Mesenchymal stem cell (in vitro differentiated cells and primary cell): ENCODE measurements at places on chromosomes 4 and X.
A peak's percentile ranks its signal among the peaks of the same experiment; 100 is the strongest.

GRCh38 chr4:168139336-168139735 lies 47.0 kb downstream of the ANXA10 start:
- no peak overlapping the region for H3K4me3 ChIP-seq
- peaks cover 7% of the 10 kb centered on the region for H3K4me1 ChIP-seq
- peak; percentile 59 for DNase-seq
- no peaks in the 10 kb centered on the region for H3K36me3 ChIP-seq

- H3K27ac ChIP-seq, result no peak overlapping the region
- DNase-seq, result no peak
- H3K4me3 ChIP-seq, result no peak overlapping the region
- no peaks in the 10 kb centered on the region for H3K27me3 ChIP-seq
- H3K36me3 ChIP-seq, result peaks cover 2% of the 10 kb centered on the region
These were observed 32.7 kb downstream of the RUFY3 start for GRCh38 chr4:70754470-70754869.

DNA sequence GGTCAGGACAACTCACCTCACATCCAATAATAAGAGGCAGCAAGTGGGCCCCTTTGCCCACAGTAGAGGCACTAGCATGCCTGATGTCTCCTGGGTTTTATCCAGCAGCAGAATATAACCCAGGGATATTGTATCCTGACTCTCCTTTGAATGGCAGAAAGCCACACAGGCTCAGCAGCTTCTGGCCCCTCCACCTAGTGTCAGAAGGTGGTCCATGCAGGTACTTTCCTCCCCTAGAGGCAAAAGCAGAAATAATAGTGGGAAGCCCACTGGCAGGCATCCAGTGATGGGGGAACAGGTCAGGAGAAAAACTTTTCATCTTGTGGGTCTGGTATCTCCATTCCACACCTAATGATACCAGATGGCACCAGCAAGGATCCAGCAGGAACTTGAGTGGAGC lies 75.5 kb upstream of the IRS4 start:
- no peaks in the 10 kb centered on the region for H3K36me3 ChIP-seq
- H3K4me3 ChIP-seq, result no peak overlapping the region
- DNase-seq, result no peak
- no peaks in the 10 kb centered on the region for H3K27me3 ChIP-seq

- no peak for DNase-seq
- H3K27me3 ChIP-seq, result no peaks in the 10 kb centered on the region
- H3K27ac ChIP-seq, result no peak overlapping the region
- H3K4me1 ChIP-seq, result no peaks in the 10 kb centered on the region
- no peak overlapping the region for H3K4me3 ChIP-seq
These were observed 593.8 kb downstream of the SPRY1 start for GRCh38 chr4:123990310-123990870.

- no peaks in the 10 kb centered on the region for H3K27me3 ChIP-seq
- DNase-seq, result no peak
- no peaks in the 10 kb centered on the region for H3K4me1 ChIP-seq
- no peak overlapping the region for H3K27ac ChIP-seq
- peaks cover 3% of the 10 kb centered on the region for H3K36me3 ChIP-seq
These were observed 58.1 kb upstream of the GBA3 start for GRCh38 chr4:22634541-22635181.

- no peak overlapping the region for H3K27ac ChIP-seq
- H3K4me3 ChIP-seq, result no peak overlapping the region
- H3K27me3 ChIP-seq, result no peaks in the 10 kb centered on the region
These were observed 282.1 kb upstream of the EMCN start for GRCh38 chr4:100799761-100800539.

DNA sequence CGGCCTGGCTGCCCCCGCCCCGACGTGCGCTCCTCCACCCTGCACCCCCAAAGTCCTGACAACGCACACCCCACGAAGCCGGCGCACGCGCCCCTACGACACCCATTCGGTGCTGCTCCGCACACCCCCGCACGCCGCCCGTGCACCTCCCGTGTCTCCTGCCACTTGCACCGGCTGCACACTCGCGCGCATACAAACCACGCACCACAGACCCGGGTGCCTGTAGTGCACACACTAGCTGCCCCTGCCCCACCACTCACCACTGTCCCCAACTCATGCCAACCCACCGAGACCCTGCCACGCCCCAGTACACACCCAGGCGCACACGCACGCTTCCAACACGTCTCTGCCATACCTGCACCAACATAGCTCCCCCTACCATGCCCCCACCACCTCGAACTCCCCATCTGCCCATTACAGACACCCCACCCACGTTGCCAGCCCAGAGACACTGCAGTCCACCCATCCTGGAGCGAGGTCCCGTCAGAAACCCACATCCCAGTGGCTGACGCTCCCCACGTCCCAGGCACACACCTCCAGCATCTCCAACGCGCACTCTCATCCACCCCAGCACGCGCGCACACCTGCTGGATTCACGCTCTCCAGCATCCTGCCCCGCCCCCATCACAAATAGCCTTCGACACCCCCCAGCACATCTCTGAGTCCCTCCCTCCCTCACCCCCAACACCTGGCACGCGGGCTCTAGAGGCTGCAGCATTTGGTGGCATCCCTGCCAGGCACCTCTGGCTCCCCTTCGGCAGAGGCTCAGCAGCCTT lies 4.2 kb upstream of the DUSP9 start:
- no peak overlapping the region for H3K4me3 ChIP-seq
- no peak overlapping the region for H3K27ac ChIP-seq
- no peaks in the 10 kb centered on the region for H3K36me3 ChIP-seq
- peaks cover 77% of the 10 kb centered on the region for H3K27me3 ChIP-seq
- no peak for DNase-seq
- peaks cover 33% of the 10 kb centered on the region for H3K4me1 ChIP-seq

DNA sequence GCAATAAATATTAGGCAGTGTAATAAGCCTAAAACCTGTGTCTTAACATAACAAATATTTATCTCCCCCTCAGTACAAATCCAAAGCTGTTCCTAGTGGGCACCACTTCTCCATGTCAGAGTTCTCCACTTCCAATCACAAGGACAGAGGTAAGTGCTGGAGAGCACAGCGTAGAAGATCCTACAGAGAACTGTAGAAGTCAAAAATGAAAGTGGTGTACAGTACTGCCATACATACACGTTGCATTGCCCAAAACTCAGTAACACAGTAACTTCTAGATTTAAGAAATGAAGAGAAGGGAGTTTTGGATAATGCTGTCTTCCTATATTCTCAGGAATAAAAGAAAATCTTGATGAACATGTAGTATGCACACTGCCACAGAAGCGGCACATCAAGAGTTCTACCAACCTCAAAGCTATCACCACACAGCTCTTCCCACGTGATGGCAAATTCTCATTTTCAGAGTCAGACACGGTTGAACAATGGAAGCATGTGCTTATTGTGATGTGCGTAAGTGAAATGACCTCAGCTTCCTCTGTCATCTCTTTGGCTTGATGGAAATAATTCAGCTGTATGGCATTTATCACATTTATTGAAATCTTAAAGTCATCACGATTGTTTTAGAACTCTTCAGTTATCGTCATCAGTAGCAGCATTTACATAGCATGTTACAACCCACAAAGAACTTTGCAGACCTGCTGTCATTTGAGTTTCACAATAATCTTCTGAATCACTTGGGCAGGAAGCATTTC lies 27.1 kb upstream of the SPANXN4 start:
- H3K4me1 ChIP-seq, result no peaks in the 10 kb centered on the region
- H3K4me3 ChIP-seq, result no peak overlapping the region
- H3K27ac ChIP-seq, result no peak overlapping the region
- no peak for DNase-seq

- H3K4me1 ChIP-seq, result no peaks in the 10 kb centered on the region
- H3K27ac ChIP-seq, result no peak overlapping the region
- H3K27me3 ChIP-seq, result no peaks in the 10 kb centered on the region
- no peak overlapping the region for H3K4me3 ChIP-seq
These were observed 519.2 kb downstream of the PCDH10 start for GRCh38 chr4:133668061-133668851.

GRCh38 chr4:156558373-156559025 lies 413.1 kb downstream of the PDGFC start:
- peaks cover 12% of the 10 kb centered on the region for H3K4me1 ChIP-seq
- no peak for DNase-seq
- no peaks in the 10 kb centered on the region for H3K36me3 ChIP-seq
- H3K27me3 ChIP-seq, result no peaks in the 10 kb centered on the region
- no peak overlapping the region for H3K4me3 ChIP-seq

- DNase-seq, result no peak
- no peak overlapping the region for H3K4me3 ChIP-seq
- no peak overlapping the region for H3K27ac ChIP-seq
- H3K4me1 ChIP-seq, result no peaks in the 10 kb centered on the region
- no peaks in the 10 kb centered on the region for H3K27me3 ChIP-seq
These were observed 486.6 kb downstream of the FAT4 start for GRCh38 chr4:125801373-125801772.

GRCh38 chrX:98065151-98065550 lies 1181.4 kb downstream of the RPA4 start:
- no peaks in the 10 kb centered on the region for H3K27me3 ChIP-seq
- H3K4me1 ChIP-seq, result no peaks in the 10 kb centered on the region
- no peak overlapping the region for H3K4me3 ChIP-seq
- no peaks in the 10 kb centered on the region for H3K36me3 ChIP-seq

DNA sequence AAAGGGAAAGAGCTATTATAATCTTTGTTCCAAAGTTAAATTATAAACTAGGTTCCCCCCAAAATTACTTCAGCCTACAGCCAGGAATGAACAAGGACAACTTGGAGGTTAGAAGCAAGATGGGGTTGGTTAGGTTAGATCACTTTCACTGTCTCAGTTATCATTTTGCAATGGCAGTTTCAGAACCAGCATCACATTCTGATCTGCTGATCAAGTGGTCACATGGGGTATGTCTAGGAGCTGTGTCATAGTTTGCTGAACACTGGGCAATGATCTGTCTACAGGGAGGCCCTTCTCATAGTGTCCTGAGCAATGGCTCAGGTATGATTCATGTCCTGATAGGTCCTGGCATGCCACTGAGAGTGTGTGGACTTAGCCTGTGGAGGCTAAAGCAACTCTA lies 41.6 kb upstream of the XIAP start:
- H3K27ac ChIP-seq, result no peak overlapping the region
- H3K4me1 ChIP-seq, result peaks cover 2% of the 10 kb centered on the region
- no peak overlapping the region for H3K4me3 ChIP-seq
- peak; percentile 58 for DNase-seq
- H3K36me3 ChIP-seq, result no peaks in the 10 kb centered on the region

- no peaks in the 10 kb centered on the region for H3K27me3 ChIP-seq
- H3K36me3 ChIP-seq, result no peaks in the 10 kb centered on the region
- H3K27ac ChIP-seq, result no peak overlapping the region
- no peak for DNase-seq
- no peaks in the 10 kb centered on the region for H3K4me1 ChIP-seq
These were observed 196.6 kb upstream of the GABRA2 start for GRCh38 chr4:46586566-46586965.

DNA sequence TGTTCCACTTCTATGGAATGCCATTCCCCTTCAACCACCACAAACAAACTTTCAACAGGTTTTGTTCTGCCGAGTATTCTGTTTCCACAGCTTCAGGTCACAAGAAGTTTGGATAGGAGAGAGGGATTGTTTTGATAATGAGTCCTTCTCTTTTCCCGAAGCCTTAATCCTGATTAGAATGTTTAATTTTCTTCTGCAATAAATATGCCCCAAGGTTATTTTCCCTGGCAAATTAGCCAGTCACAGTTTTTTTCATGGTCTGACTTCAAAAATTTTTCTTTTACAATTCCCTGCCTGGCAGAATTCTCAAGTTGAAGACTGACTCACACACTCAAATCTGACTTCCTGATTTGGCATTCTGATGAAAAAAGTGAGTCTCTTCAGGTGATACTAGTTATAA lies 33.1 kb upstream of the EDNRA start:
- DNase-seq, result no peak
- no peaks in the 10 kb centered on the region for H3K4me1 ChIP-seq
- no peak overlapping the region for H3K27ac ChIP-seq
- H3K27me3 ChIP-seq, result no peaks in the 10 kb centered on the region

DNA sequence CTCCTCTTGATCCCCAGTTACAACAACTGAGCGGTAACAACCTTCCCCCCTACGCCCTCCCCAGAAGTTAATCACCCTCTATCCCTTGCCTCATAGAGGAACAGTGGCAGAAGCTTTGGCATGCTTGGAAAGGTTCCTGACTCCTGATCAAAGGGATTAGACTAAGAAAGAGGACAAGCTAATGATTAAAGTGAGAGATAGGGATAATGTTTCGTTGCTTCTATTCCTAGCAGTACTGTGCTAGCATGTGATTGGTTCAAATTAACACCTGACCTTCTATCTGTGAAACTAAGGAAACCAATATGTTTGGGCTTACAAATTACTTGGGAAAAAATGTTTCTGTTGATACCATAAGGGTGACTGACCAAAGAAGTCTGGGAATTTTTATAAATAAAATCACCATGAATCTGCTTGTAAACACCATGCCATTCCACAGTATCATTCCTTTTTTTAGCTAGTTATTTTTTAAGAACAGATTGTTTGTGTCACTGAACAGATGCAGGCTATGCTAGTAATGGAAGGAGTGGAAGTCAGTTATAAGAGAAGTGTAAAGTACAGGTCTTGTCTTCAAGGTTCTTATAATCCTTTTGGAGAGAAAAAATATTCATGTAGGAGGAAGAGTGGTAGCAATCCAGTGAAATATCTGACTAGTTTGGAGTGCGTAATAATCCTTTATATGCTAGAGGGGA lies 11.3 kb upstream of the ATP1B4 start:
- H3K27me3 ChIP-seq, result peaks cover 17% of the 10 kb centered on the region
- DNase-seq, result no peak
- H3K27ac ChIP-seq, result no peak overlapping the region
- no peak overlapping the region for H3K4me3 ChIP-seq
- no peaks in the 10 kb centered on the region for H3K36me3 ChIP-seq
- no peaks in the 10 kb centered on the region for H3K4me1 ChIP-seq

DNA sequence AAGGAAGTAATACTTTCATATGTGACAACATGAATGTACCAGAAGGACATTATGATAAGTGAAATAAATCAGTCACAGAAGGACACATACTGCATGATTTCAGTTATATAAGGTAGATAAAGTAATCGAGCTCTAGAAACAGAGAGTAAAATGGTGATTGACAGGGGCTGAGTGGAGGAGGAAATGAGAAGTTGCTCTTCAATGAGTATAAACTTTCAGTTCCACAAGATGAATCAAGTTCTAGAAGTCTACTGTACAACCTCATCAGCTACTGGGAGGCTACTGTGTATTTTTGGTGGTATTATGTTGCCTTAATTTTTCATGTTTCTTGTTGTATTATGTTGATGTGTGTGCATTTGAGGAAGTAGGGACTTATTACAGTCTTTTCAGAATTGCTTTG lies 270.9 kb upstream of the GRIA3 start:
- no peaks in the 10 kb centered on the region for H3K27me3 ChIP-seq
- H3K27ac ChIP-seq, result no peak overlapping the region
- no peaks in the 10 kb centered on the region for H3K36me3 ChIP-seq
- no peak for DNase-seq
- no peaks in the 10 kb centered on the region for H3K4me1 ChIP-seq

DNA sequence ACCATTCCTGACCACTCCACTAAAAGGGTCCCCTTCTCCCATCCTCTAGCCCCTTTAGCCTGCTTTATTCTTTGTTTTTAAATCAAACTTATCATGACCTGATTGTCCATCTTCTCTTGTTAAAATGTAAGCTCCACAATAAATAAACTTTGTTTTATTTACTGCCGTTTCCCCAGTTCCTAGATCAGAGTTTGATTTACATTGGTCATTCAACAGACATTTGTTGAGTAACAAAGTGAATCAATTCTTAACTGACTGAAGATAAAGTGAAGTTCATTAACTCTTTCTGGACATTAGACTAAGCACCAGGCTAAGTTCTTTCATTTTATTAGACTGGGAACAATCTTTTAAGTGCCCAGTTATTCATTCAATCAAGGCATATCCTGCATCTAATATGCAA lies 263.2 kb upstream of the FTHL17 start:
- H3K4me1 ChIP-seq, result peaks cover 2% of the 10 kb centered on the region
- H3K27ac ChIP-seq, result no peak overlapping the region
- no peak overlapping the region for H3K4me3 ChIP-seq
- H3K36me3 ChIP-seq, result no peaks in the 10 kb centered on the region
- no peaks in the 10 kb centered on the region for H3K27me3 ChIP-seq
- DNase-seq, result no peak
